ENCODE measurements at places on chromosomes 2 and 18.

GRCh38 chr18:35750929-35751328 lies 169.4 kb downstream of the GALNT1 start:
- no peak for DNase-seq

- no peak for DNase-seq
These were observed 24.1 kb upstream of the RAMP1 start for GRCh38 chr2:237835372-237835771.

GRCh38 chr2:212915121-212915782 lies 236.2 kb downstream of the IKZF2 start:
- DNase-seq: no peak

DNA sequence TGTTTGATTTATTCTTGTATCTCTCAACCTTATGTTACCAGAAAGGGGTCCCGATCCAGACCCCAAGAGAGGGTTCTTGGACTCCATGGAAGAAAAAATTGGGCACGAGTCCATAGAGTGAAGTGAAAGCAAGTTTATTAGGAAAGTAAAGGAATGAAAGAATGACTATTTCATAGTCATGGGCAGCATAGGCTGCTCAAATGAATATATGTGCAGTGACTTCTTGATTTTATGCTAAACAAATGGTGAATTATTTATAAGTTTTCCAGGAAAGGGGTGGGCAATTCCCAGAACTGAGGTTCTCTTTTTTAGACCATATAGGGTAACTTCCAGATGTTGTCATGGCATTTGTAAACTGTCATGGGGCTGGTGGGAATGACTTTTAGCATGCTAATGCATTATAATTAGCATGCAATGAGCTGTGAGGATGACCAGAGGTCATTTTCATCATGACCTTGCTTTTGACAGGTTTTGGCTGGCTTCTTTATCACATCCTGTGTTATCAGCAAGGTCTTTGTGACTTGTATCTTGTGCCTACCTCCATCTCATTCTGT lies 832.4 kb upstream of the CDH2 start:
- DNase-seq: no peak

DNA sequence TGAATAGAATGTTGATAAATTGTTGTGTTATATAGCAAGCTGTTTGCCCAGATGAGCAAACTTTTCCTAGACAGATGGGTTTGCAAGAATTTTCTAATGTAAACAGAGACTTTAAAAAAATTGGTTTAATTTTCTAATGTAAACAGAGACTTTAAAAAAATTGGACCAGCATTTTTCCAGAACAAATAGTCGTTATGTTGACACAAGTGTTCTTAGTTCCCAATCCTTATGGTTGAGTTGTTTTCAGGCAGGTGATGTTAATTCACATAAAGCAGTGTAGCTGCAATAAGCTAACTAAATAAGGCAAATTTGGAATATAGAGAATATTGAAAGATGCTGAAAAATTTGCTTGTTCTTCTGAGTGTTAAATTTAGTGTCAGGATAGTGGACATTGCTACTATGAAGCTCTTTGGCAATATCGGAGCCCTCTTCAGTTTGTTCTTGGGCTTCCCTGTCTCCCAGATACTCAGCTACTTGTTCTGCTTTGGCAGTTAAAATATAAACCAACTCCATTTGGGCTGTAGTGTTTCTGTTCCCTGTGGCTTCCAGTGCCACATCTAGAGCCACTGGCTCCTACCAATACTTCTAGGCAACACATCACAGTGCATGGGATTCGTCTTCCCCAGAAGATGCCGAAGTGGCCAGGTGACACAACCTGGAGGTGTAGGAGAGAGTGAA lies 105.7 kb downstream of the DYNAP start:
- DNase-seq: no peak

DNA sequence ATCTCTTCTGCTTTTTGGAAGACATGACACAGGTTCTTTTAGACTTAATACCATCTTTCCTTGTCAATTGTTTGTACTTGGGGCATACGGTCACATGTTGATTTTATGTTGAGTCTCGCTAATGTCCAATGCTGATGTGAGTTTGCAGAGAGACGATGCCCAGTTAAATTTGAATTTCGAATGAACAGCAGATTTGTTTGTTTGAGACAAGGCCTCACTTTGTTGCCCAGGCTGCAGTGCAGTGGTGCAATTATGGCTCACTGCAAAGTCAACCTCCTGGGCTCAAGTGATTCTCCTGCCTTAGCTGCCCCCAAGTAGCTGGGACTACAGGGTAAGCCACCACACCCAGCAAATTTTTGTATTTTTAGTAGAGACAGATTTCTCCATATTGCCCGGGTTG lies 473.5 kb downstream of the RIT2 start:
- no peak for DNase-seq

DNA sequence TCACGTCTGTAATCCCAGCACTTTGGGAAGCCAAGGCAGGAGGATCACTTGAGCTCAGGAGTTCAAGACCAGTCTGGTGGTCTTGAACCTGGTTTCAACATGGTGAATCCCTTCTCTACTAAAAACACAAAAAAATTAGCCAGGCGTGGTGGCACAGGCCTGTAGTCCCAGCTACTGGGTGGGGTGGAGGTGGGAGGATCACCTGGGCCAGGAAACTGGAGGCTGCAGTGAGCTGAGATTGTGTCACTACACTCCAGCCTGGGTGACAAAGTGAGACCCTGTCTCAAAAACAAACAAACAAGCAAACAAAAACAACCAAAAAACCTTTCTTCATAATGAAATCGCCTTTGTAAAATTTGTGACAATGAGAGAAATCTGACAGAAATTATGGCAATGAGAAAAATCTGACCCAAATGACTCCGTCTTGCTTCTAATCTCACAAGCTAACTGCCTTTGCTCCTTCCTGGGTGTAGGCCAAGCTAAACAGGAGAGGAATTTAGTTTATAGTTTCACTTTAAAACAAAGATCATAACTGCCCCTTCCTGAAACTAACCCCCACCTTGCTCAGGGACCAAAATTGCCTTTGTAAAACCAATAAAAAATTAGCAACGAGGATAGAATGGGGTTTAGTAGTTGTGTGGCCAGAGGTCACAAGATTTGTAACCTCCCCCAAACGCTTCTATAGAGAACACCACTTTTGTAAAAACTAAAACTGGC lies 60.7 kb upstream of the KIF5C start:
- DNase-seq: peak; percentile 51

DNA sequence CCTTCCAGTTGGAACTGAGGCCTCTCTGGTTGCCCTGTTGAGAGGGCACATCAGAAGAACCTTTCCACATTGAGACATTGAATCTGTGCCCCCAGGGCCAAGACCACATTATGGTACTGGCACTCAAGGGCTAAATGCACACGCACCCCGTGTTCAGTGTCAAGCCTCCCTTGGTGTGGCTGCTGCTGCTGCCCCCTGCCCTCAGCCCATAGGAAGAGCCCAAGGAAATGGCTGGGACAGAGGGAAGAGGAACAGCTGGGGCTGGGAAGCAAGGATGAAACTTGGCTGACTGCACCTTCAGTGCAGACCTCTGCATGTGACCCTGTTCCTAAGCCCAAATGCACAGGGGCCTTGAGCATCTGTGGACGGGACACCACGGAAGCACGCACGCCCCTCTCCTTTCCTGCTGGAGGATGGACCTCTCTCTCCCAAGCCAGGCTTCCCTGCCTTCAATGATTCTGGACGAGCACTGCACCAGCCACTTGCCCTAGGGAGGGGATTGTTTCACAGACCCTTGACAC lies 40.2 kb downstream of the NIFK start:
- DNase-seq: no peak

DNA sequence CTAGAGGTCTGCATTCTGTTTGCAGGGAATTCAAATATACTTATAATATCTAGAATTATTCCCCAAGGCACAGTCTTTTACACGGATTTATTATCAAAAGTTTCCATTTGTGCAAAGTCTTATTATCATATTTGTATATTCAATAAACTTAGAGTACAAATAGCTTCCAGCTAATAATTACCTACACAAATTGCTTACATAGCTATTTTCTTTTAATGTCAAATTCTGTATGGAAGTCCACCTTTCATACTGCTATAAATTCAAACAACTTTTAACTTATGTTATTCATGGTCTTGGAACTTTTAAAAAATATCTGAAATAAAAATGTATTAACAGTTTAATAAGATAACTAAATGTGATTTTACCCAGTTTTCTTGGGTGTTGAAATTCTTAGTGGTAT lies 13.1 kb downstream of the CHST9 start:
- no peak for DNase-seq

DNA sequence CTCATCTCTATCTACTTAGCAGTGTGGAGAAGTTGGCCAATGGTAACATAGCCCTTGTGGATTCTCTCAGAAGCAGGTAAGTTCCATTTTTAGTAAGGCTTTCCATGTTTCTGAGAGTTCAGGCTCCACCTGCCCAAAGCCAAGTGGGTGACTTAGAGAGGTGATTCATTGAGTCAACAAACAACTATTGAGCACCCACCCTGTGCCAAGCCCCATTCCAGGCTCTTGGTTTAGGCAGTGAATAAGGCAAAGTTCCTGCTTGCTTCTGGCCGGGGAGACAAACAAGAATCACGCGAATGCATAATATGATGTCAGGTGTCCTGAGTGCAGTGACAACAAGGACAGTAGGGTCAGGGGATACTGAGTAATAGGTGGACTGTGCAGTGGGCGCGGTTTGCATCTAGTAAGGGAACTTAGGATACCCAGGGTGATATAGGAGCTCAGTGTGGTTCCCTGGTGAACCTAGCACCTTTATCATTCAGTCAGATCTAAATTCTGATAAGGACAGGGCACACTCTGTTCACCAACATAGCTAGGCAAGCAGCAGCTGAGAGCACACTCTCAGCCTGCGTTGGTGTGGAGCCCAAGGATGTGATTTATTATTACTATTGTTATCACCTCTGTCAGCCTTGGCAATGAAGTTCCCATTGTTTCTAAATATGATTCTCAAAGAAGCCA lies 31.7 kb upstream of the KCTD1 start:
- DNase-seq: peak; percentile 41

DNA sequence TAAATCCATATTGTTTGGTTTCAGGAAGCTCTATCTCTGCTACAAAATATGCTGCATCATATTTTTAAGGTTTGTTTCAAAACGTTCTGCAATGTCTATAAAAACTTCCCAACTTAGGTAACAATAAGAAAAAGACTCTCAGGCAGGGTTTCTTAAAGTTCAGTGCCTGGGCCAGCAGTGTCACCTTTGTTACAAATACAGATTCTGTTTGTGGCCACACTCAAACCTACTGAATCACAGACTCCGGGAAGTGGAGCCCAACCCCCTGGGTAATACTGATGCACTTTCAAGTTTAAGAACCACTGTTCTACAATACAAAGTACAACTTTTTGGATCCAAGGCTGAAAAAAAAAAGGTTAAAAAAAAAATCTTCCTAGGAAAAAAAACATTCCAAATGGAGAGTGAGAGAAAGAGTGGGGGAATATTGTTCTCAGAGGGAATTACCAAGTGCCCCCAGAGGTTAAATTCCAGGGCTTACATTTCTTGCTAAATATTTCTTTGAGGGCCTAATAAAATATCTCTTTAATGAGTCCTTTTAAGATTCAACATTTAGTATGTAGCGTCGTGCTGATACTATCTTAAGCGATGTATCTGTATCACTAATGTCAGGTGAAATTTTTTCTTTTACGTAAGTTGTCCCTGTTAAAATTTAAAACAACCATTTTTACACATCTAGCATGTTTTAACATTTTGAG lies 476.7 kb downstream of the TXNL1 start:
- DNase-seq: no peak

- no peak for DNase-seq
These were observed 43.1 kb downstream of the SP3 start for GRCh38 chr2:173922068-173922467.

DNA sequence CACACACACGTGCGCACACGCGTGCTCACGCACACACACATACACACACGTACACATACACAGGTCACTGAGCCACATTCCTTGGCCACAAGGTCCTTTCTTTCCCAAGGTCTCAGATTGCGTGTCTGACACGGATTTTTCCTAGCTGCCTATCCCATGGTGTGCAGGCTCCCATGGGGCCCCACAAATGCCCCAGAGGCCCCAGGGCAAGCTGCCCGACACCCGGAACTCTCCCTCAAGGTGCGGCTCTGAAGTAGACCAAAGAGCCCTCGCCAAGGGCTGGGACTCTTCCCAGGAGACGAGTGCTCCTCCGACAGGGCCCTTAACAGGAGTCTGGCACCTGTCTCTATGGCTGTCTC lies 46.7 kb downstream of the SDC1 start:
- DNase-seq: no peak

DNA sequence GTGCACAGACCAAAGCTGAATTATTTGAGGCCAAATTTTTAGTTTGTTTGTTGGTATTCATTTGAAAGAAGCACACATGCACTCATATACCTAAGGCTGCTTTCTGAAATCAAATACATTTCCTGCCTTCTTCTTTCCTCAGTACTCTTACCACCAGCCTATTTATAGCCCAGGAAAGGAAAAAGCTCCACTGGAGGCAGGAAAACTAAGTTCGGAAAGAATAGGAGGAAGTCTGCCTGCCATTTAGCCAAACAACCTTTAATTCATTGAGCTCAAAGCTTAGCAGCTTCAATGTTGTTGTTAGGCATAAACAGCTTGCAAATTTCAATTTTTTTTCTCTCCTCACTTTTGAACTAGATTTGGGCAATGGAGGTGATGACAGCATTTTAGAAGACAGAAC lies 40.4 kb upstream of the RASGRP3 start:
- DNase-seq: no peak

- peak; percentile 39 for DNase-seq
These were observed 294.1 kb downstream of the BCL2 start for GRCh38 chr18:63025251-63026090.

DNA sequence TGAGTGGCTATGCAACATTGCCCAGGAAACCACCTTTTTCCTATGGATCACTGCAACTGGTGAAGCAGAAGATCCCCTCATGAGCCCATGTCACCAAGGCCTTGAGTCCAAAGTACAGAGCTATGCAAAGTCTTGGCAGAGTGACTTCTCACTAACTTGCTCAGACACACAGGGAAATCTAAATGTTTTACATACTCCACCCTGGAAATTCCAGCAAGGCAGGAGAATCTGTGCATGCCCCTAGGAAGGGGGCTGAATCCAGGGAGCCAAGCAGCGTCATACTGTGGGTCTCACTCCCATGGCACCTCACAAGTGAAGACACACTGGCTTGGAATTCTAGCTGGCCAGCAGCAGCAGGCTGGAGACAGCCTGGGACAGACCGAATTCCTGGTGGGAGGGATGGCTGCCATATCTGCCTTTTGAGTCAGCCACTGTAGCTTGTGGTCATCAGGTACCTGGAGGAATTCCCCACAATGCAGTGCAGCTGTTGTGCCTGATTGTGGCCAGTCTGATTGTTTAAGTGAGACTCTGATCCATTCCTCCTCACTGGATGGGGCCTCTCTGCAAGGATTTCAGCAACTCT lies 1817.4 kb downstream of the SUCLG1 start:
- no peak for DNase-seq

- DNase-seq: no peak
These were observed 1259.5 kb upstream of the CDH2 start for GRCh38 chr18:29436459-29436858.
